ENCODE measurements at places on chromosomes 12 and 14.

DNA sequence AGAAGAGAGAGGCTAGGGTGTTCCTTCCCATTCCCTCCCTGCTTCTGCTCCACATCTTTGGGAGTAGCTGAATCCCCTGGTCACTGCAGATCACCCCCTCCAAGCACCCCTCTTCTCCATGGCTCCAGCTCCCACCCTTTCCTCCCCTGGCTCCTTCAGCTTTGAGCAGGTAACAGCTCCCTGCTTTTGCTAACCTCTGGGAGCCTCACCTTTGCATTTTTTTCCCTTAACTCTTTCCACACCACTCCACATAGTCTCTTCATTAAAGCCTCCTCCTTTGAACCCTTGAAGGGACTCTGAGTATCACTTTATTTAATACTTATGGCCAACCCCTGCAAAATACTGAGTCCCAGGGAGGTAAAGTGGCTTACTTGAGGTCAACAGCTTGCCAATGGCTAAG is 25.7 kb upstream of the SERPINA6 start:
- DNase-seq = no peak

GRCh38 chr12:9706086-9706685 is 26.7 kb downstream of the CLECL1 start:
- no peak for DNase-seq

GRCh38 chr12:1212526-1212925 is 221.5 kb downstream of the ERC1 start:
- no peak for DNase-seq

- peak; percentile 17 for DNase-seq
Observed at GRCh38 chr14:33767586-33768457, 183.1 kb downstream of the EGLN3 start.

DNA sequence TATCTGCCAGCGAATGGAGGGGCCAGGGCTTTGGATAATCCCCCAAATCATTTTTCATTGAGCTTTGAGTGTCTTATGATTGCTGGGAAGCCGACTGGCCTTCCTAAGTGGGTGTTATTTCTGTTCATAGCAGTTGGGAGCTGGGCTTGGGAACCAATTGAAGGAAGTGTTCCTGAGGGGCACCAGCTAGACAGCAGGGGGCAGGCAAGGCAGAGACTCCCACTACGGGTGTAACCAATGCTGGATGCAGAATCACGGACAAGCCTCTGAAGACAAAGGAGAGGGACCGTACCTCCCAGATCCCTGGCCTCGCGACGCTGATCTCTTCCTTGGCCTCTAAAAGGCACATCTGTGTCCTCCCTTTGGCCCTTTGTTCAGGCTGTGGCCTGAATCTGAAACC is 149.0 kb upstream of the PRMT8 start:
- DNase-seq = no peak

- no peak for DNase-seq
Observed at GRCh38 chr14:103749452-103749851, 33.8 kb downstream of the ZFYVE21 start.

DNA sequence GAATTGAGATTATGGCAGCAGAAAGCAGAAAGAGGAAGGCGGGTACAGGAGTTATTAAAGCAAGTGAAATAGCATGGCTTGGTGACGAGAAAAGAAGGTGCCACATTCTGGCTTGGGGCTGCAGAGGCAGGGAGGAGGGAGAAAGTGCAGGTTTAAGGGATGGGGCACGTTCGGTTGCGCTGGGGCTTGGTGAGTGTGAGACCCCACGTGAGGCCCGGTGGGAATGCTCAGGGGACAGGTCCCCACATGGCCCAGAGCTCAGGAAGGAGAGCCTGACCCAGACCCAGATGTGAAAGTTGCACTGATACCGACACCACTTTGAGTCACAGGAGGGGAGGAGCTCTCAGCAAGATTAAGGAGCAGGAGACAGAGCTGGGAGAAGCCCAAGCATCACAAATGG is 187.1 kb downstream of the PIWIL1 start:
- DNase-seq = no peak

- DNase-seq = no peak
Observed at GRCh38 chr12:75750716-75751306, 239.4 kb upstream of the KRR1 start.

DNA sequence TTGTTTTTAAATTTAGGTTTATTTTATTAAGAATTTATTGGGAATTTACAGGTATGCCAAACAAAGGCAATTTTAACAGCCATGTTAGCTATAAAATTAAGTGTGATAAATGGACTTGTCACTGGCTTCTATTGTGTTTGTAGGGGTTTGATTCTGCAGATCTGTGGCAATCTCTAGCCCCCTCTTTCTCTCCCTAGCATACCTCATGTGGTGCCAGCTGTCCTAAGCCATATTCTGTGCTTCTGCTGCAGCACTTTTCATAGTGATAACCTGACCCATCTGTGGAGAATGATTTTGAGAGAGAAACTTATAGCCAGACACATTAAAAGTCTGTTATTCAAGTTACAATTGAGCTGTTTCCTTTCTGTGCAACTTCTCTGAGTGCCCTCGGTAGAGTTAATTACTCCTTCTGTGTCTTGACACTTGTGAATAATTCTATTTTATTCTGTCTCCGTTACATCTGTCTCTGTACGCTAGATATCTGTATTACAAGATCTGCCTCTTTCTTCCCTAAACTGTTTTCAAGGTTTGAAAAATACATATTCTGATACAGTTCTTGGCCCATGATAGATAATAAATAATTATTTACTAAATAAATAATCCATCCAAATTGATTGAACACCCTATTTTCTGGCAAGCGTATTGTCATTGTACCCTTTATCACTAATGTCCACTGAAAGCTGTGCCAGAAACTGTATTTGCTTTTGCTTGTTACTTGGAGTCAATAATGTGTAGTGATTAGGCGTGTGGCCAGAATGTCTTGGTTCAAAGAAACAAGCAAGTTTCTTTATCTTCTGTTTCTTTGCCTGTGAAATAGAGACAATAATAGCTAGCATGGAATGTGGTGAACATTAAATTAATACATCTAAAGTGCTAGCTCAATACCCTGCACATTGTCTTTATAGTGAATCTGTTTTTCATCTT is 40.0 kb downstream of the FRS2 start:
- no peak for DNase-seq

GRCh38 chr12:4432878-4433744 is 12.5 kb downstream of the FGF6 start:
- no peak for DNase-seq

All from NCI-H226 (cell line).